Urinary bladder (tissue), 4 donors: ENCODE measurements at places on chromosomes 16 and 17.

DNA sequence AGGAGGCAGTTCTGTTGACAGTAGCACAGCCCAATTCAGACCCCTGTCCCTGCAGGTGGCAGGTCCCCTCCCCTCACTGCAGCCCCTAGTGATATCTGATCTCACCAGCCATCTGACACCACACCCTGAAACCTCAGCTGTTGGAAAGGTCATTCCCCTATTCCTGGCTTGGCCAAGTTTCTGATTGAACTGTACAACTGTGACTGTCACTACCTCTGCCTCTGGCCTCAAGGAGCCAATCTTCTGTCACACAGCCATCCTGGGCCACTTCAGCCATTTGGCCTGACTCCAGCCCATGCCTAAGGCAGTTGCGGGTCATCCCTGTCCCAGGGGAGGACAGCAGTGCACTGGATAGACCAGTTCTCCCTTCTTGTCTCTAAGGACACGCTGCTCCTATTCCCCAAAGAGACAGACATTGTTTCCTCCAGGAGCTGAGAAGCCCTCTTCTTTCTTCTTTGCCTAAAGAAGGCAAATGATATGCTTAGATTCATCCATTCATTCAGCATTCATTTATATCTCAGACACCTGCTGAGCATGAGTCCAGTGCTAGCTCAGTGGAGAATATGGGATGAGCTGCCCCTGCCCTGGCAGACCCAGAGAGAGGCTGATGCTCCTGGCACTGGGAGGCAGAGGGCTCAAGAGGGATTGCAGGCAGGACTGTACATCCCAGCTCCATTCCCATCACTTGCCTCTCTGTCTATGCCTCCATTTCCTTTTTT lies 4.6 kb upstream of the ALDOA start:
- DNase-seq, result no peak

GRCh38 chr17:42681976-42682721 lies at the start of gene CNTNAP1:
TSS of gene CNTNAP1 (plus strand) at chr17:42682531. CDS start at chr17:42682830, 299 bp downstream.
- DNase-seq, result no peak

DNA sequence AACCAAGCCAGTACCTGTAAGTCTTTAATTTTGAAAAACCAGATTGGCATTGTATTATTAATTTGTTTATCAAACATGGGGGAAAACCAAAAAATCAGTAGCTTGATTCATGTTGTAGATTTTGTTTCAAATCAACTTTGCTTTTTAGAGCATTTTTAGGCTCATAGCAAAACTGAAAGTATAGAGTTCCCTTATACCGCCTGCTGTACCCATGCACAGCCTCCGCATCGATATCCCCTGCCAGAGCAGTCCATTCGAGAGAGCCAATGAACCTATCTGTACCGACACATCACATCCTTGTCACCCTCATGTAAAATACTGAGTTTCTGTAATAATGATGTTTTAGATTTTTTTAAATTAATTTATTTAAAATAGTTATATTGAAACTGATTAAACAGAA lies 16.2 kb upstream of the MRC2 start:
- no peak for DNase-seq

GRCh38 chr16:3988011-3988410 lies 107.5 kb upstream of the CREBBP start:
- no peak for DNase-seq

DNA sequence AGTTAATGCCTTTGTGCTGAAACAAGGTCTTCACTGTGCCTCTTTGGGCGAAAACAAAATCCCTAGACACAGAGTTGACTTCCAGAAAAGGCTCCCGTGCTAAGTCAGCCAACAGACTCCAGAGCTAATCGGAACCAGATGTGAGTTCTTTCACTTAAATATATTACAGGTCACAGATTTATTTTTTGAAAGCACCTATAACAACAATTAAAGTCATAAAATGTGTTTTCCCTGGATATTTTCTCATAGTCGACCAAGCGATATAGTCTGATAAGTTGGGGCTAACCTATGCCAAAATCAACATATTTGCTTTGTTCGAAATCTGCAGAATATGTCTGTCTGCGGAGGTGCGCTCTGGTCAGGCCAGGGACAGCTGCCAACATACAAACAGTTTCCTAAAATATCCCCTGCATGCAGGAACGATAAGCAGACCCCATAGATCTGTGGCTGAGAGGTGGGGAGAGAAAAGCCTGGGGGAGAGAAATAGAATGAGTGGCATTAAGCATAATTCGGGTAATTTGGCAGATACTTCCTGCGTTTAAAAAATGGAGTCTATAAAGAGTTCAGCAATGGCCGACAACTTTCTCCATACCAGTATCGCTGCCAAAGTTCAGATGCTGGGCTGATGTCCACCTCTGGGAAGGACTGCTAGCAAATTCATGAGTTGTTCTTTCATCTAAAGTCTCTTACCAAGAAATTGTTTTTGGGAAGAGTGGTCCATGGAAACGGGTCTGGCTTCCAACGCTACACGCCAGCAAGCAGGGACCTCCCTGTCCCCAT lies 50.8 kb upstream of the MYH10 start:
- no peak for DNase-seq

GRCh38 chr16:58661199-58661830 lies 23.3 kb downstream of the SLC38A7 start:
- DNase-seq, result peak; percentile 26

- DNase-seq, result no peak
Observed at GRCh38 chr16:68190736-68191510, 45.0 kb downstream of the ESRP2 start.

DNA sequence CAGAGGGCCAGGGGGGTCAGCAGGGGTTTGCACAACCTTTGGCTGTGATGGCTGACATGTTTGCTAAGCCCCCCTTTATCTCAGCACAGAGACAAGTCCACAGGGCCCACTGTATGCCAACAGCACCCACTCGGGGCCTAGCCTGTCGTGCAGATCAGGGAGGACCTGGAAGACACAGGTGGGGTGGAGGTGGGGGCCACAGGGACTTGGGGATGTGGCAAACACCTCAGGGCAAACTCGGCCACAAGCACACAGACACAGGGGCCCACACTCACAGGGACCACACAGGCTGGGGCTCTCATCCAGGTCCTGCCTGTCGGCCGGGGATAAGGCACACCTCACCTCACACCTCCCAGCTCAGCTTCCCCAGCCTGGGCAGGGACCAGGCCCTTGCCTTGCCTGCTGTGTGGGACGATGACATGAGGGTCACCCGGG lies 87.9 kb downstream of the C16orf78 start:
- no peak for DNase-seq

DNA sequence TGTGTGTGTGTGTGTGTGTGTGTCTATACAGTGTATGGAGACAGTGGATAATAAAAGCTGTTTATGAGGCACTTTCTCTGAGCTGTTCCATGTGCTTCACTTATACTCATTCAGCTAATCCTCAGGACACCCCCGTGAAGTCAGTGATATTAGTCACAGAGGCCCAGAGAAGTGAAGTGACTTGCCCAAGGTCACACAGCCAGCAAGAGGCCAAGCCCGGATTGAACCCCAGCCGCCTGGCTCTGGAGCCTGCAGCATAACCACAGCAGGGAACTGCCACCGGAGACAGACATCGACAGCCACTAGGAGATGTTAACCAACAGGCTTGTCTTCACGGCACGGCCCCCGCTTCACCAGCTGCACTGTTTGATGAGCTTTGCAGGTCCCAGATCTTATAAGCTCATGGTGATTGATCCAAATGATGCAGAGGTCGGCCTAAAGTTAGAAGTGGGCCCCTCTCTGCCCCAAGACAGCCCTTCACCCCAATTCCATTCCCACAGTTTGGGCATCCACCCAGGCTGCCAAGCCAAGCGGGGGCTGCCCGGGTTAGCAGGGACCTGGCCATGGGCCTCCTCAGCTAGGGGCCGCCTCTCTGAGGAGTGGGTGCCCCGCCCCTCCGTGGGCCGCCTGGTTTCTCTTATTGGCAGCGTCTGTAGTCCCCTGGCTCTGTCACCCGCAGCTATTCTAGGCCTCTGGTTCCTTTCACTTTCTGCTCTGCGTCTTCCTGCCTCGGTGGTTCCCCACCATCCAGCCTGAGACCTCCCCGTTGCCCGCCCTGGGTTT lies 30.9 kb downstream of the SOCS1 start:
- DNase-seq, result no peak
